BE2C (cell line): ENCODE measurements at places on chromosomes 5 and 9.

- DNase-seq, result no peak
Measured at GRCh38 chr5:137206030-137206715, 293.0 kb downstream of the SPOCK1 start.

DNA sequence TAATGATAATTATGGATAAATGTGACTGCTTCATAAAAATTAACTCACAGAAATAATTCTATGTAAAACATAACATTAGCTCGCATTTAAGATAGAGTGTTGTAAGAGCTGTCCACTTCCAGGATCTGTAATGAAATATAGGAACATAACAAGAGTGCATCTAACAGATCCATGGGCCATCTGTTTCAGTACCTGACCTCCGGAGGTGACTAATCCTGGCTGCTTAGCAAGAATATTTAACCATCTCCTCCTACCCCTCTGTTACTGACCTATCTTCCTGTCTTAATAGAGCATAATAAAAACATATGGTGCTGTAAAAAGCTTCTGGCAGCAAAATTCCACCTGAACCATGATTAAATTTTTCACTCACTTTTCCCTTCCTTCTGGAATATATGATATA is 7.1 kb downstream of the PLCXD3 start:
- DNase-seq, result peak; percentile 22

- DNase-seq, result no peak
Measured at GRCh38 chr5:106640511-106640910, 1030.2 kb downstream of the EFNA5 start.

- DNase-seq, result no peak
Measured at GRCh38 chr5:1786621-1787471, 12.8 kb downstream of the MRPL36 start.

GRCh38 chr5:133219296-133219695 is 167.5 kb downstream of the HSPA4 start:
- no peak for DNase-seq

GRCh38 chr5:83368319-83368718 is 103.2 kb upstream of the VCAN start:
- no peak for DNase-seq

DNA sequence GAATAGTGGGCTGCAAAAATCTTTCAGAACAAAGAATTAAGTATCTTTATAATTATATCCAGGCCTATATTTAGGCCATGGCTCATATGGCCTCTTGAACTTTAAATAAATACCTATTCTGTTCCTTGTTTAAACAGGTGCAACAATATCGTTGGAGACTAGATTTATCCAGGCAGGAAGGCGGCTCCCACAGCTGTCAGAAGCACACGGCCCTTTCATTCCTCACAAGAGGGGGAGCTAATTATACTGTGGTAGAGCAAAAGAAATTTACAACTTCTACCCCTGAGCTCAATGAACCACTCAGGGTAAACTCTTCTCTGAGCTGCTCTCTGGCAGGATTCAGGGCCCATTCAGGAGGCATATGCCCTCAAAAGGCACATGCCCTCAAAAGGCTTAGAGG is 31.3 kb downstream of the TMEM174 start:
- no peak for DNase-seq

- no peak for DNase-seq
Measured at GRCh38 chr5:114243972-114244317, 117.9 kb upstream of the KCNN2 start.
